ENCODE measurements at places on chromosomes 4 and X.

DNA sequence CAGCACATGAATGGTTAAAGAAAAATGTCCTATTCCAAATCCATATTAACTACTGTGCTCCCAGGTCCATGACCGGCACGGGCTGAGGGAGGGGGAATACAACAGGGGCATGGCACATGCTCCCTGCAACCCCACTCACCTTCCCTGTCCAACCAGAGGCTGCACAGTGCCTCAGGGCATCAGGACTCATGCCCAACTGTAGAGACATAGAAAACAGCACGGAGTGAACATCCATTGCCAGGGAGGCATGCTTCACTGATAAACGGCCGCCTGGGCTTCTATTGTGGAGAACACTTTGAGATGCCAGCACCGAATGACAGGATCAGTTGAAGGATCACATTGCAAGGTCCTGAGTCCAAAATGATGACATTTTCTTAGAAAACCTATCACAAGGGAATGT is 140.6 kb downstream of the STK32B start:
- no peak for DNase-seq

DNA sequence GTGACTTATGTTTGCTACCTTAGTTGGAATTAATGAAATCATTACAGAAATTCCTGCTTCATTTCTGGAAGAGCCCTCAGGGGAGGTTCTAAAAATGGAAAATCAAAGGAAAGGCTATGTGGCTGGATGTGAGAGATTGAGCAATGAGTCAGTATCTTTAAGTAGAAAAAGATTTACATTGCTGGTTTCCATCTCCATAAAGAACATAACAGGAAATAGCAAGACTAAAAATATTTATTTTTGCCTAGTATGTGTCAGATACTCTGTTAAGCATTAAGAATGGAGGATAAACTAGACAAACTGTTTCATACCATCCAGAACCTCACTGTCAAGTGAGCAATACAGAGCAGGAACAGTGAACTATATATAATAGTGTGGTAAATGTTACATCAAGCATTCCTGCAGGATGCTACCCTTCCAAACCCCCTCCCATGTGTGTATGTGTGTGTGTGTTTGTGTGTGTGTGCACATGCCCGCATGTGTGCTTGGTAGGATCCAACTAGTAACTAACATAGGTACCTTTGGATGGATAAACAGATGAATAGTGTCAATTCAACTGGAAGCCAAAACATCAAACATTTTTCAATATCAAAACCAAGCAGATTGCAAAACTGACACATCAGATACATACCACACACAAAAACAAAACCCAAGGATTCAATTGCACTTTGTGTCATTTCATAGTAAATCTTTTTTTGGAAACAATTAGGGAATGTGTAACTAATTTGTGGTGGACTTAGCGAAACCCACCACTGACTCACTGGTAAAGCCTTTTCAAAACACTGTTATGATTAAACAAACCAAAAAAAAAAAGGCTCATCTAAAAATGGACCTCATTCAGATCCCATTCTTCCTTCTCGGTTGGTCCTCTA is 223.4 kb downstream of the SHROOM3 start:
- DNase-seq = no peak

GRCh38 chrX:3609810-3610209 is 103.6 kb downstream of the PRKX start:
- DNase-seq = no peak

GRCh38 chrX:98459669-98460068 is 1576.0 kb downstream of the RPA4 start:
- no peak for DNase-seq

DNA sequence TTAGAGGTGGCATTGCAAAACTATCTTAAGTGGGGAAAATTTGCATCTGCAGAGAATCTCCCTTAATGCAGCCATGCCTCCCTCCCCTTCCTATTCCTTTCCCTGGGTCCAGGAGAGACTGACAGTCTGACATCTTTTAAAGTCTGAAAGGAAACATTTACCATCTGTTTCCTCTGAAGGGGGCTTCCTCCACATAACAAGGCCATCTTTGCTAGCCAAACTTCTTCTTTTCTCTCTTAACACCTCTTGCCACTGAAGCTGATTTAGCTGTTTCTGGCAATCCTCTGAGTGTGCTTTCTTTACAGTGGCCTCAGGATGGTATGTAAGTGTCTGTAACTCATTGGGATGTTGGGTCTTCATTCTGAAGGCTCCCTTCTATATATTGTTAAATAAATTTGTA is 34.6 kb upstream of the AADAT start:
- DNase-seq = no peak

DNA sequence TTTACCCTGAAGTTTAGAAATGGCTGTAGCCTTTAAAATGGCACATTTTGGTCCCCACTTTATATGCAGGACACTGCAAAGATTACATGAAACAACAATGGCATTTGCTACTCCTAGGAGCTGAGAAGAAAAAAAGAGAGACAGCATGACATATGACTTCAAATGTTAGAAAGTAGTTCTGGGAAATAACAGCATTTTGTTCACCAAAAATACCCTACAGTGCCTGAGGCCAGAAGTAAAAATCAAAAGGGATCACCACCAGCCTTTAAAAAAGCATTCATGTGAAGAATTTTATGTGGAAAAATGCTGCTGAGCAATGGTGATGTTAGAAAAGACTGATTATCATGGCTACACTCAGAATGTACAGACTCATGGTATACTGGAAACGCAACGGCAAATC is 110.0 kb downstream of the DTHD1 start:
- DNase-seq = no peak

- no peak for DNase-seq
Measured at GRCh38 chrX:38371641-38372040, 19.2 kb downstream of the OTC start.

DNA sequence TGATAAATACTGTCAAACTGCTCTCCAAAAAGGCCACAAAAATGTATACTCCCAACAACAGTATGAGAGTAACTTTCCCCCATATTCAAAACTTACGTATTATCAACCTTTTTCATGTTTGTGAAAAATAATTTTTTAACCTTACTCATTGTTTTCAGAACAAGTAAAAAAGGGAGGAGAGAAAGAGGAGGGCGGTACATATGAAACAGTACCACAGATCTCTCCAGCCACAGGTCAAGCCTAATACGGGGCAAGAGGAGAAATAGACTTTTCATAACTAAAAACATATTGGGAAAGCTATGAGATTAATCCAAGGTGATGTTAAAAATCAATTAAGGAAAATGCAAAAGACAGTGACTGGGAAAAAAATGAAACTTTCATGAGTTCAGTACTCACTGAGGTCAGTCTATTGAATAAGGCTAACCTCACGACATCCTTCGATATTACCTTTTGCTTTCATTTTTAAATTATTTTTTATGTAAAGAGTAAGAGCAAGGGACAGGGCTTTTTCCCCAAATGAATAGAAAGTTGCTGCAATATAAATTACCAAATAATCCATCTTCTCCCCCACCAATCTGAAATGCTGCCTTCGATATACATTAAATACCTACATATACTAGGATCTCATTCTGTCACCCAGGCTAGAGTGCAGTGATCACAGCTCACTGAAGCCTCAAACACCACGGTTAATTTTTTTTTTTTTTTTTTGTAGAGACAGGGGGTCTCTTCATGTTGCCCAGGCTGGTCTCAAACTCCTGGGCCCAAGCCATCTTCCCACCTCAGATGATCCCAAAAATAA is 25.3 kb downstream of the FBXW7 start:
- DNase-seq = no peak

DNA sequence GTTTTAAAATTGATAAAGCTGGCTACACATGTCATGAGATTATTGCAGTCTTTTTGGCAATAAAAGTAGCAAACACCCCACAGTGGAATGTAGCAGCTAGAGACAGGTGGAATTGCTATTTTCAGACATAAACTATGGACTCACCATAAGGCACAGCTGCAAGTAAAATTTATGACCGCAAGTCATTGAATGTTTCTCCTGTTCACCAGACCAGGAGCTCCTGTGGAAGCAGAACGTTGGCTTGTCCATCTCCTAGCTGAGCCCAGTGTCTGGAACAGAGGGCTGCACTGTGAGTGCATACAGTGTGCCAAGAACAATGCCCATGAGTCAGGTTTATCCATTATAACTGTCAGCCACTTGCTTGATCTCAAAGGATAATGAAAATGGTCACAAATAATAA is 538.2 kb downstream of the INPP4B start:
- DNase-seq = no peak

GRCh38 chrX:34810364-34810763 is 132.2 kb upstream of the FAM47B start:
- DNase-seq = no peak

- no peak for DNase-seq
Measured at GRCh38 chrX:134525086-134525792, 65.3 kb downstream of the HPRT1 start.

Measured in hematopoietic multipotent progenitor cell treated with erythropoietin and hydrocortisone succinate and interleukin-3 and kit ligand, for 8 days (in vitro differentiated cells).